ENCODE measurements at places on chromosomes 7 and 10.

DNA sequence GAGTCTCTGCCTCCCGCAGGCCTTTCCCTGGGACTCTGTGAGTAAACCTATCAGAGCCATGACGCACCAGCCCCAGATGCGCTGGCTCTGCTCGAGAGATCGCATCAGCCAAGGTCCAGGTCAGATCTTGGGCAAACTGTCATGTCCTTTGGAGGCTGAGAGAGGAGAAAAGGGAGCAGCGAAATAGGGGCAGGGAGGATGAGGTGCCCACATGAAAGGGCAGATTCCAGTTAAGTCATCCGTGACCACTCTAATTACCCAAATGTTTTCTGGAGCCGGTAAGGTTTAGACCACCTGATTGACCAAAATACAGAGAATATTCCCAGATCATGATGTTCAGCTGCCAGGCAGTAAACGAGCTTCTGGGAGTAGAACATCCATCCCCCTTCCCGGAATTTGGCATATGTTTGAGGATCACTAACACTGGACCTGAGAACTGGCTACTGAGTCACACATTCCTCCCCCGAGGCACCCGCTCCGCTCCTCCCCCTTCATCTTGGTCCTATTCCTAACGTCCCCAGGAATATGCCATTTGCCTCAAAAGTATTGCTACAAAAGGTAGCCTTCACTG is 88.0 kb downstream of the FGFR2 start:
- DNase-seq: no peak

GRCh38 chr10:79932307-79932706 is 16.6 kb downstream of the SFTPD start:
- DNase-seq: no peak

DNA sequence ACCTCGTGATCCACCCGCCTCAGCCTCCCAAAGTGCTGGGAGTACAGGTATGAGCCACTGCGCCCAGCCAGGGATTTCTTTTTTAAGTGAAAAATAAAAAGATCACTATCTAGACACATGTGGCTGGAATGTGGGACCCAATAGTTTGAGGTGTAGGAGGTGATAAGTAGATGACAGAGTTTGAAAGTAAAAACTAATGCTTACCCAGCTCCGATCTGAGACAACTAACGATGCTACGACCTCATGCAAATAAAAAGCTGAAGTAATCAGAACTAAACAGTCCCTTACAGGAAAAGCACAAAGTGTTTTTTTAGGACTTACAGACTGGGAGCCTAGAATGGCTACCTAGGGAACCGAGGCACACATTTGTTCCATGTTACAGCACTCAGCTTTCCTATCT is 23.0 kb downstream of the PCGF6 start:
- no peak for DNase-seq

DNA sequence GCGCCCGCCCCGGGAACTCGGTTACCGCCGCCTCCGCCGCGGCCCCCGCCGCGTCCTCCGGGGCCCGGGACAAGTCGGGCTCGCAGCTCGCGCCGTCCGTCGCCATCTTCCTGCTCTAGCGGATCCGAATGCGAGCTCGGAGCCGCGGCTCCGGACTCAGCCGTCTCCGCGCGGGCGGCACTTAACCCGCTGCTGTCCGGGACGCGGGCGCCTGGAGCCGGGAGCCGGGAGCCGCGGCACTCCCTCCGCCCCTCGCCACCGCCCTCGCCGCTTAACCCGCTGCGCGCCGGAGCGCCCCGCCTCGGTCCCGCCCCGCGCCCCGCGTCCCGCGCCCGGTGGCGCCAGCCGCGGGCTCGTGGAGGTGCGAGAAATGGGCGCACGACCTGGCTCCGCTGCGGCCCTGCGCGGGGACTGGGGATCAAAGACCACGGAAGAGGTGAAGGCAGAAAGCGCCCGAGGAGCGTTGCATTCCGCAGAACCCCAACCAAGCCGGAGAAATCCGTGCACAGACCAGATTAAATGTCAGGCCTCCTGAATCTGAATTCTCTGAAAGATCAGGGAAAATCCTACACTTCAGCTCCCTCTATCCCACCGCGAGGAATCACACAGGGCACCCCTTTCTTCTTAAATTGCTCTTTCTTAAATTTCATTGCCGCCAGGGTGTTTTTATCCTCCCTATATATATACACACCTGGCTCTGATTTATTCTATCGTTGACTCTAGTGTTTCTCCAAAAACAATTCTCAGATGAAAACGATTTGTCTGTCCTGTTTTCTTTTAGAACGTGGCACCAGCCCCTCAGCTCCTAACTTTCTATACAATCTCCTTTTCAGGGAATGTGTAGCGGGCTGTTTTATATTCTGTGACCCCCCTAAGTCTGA is at the start of gene CTTNBP2:
TSS of gene CTTNBP2 (minus strand) at position 132 of the 881 bp plus-strand sequence. CDS start at position 106, 26 bp downstream.
- no peak for DNase-seq

GRCh38 chr10:99579971-99580370 is 40.3 kb downstream of the SLC25A28 start:
- DNase-seq: no peak

GRCh38 chr7:2510909-2511768 is 8.4 kb upstream of the LFNG start:
- peak; percentile 89 for DNase-seq

DNA sequence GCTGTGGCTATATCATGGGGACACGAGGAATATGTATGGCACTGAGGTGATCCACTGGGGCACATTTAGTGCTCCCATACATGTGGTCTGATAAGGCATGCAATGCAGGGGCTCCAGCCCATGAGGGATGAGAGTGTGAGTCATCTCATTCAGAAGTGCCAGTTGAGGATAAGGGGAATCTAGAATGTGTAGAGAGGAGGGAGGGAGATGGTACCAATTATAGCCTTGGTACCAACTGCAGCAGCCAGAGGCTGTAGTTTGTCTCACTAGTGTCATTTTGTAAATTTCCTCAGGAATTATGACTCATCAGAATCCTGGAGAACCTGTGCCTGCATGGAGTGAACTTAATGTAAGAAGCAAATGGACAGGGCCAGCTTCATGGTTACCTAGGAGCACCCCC is 46.2 kb downstream of the LAMB4 start:
- DNase-seq: no peak

All from GF-D8 (cell line).